Endothelial cell of umbilical vein (primary cell): ENCODE measurements at places on chromosomes 3 and 15. TPM values are rescaled to one million over a fixed set of nuclear protein-coding genes. Genes with fewer than 3 reads are reported as not detected.
A peak's percentile ranks its signal among the peaks of the same experiment; 100 is the strongest.

GRCh38 chr3:40766396-40766795 lies 241.6 kb downstream of the ZNF621 start:
- DNase-seq = no peak

- DNase-seq = peak; percentile 83
These were observed 221.4 kb upstream of the NANOGP8 start for GRCh38 chr15:35306361-35306981.

DNA sequence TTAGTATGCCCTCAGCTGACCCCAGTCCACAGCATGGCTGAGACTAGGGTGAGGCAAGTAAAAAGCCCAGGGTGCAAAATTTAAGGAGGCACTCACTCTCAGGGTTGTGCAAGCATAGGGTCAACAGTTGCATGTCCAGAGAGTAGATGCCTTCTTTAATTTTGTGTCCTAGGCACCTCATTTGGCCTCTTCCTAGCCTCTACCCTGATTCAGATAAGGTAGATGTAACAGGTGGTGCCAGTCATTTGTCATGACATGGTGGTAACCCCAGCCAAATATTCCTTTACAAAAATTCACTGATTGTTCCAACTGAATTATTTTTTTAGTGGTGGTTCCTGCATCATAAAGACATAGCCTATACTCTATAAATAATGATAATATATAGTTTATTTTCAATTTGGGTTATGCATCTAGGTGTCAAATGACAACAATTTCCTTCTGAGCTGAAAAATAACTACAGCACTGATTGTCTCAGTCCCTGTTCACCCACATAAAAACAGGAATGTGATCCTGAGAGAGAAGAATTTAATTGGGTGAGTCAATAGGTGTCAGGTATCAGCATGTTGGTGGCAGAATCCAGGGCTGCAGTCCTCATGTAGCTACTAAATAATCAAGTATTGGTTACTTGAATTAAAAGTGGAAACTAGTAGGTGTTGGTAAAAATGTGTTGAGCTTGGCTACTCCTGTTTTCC lies 44.2 kb upstream of the TIPARP start:
- no peak for DNase-seq

SI gene
- not detected in 2 replicates for polyA plus RNA-seq

DNA sequence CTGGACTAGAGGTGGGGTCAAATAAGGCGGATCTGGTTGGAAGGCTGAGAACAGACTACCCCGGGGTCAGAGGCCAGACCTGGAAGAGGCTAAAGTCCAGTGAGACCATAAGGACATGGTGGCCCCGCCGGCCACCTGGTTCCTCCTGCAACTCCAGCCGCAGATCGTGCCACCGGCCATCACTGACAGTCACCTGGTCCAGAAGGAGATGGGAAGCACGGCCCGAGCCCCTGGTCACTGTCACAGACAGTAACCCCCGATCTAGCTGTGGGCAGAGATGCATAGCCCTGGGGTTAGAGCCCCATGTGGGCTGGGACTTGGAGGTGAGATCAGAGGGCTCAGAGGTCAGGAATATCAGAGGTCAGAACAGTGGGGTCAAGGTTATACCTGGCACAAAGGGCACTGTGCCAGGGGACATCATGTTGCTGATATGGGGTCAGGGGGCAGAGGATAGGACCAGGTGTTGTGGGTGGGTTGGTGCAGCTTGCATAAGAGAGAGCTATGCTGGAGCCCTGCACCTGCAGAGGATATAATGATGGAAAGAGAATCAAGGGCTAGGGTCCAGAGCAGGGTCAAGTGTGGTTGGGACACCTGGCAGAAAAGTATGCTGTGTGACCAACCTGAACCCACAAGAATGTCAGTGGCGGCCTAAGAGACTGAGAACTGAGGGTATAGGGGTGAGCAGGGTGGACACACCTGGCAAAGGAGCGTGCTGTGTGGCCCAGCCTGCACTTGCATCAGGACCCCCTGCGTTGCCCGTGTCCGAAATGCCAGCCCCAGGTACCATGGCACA lies 9.6 kb downstream of the CELSR3 start:
- DNase-seq = no peak

- DNase-seq = no peak
These were observed 183.3 kb downstream of the TNIK start for GRCh38 chr3:171276923-171277322.

DNA sequence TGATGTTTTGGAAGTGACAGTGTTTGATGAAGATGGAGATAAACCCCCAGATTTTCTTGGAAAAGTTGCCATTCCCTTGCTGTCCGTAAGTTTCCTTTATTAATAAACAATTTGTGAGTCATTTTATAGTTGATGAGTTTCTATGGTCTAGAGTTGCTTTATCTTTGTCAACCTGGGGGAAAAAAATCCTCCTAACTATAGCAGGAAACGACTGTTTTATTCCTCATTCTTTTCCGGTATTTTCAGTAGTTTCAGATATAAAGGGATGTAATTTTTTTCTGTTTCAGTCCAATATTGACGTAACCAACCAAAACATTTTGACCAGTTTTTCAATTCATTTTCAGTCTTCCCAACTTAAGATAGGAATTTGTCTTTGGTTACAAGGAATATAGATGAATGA lies 154.1 kb downstream of the MCTP2 start:
- DNase-seq = no peak

SLC28A2 gene
- not detected in 2 replicates for polyA plus RNA-seq

DNA sequence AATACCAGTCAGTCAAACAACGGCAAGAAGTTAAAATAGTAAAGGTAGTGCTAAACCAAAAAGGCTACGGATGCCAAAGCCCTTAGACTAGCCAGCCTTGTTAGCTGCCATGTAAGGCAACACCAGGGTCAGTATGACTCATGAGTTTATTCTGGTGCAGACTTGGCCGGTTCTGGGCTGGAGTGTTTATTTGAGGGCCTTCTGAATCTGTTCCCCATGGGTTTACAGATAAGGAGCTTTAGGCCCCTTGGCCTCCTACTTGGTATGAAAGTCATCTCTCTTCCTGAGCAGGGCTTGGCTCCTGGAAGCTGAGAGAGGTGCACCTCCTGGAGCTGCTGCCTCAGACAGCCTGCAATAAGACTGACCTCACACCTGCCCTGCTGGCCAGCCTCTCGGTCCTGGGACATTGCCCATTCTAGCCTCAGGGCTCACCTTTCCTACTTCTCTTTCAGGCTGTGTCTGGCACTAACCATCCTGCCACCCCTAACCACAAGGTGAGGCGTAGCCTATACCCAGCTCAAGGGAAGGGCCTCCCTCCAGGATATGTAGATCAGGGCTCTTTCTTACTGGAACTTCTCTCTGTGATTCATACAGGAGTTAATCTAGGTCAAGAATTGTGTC lies 10.4 kb upstream of the RTP1 start:
- no peak for DNase-seq

ANKUB1 gene
- not detected in 2 replicates for polyA plus RNA-seq

MANF gene
- polyA plus RNA-seq = 66.4 and 100 TPM in 2 replicates
